Activated T-helper 1 cell treated with anti-CD3 and anti-CD28 coated beads, Interleukin-12 subunit alpha, Interleukin-12 subunit beta, Interleukin-2, Interleukin-4 antibody, amounts not matched to agents 30 ng/mL and 10 ng/mL and 1 ng/mL, durations not matched to agents 14 hours and 24 hours and 36 hours (primary cell): ENCODE measurements at places on chromosomes 5 and 9.

DNA sequence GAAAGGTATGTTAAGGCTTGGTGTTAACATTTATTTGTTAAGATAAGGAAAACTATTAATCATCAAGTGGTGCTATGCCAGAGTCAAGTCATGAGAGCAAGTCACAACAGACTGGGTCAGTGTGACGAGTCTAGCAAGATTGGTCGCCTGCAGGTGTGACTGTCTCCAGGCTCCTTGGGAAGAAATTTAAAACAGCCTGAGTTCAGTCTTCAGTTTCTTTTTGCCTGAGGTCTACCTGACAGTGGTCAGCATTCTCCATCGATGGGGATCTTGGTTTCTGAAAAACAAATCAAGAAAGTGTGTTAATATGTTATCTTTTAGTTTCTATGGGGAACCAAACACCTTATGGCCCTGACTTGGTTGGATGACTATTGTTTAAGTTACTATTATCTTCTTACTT is 56.3 kb downstream of the CETN3 start:
- H3K4me3 ChIP-seq = no peak overlapping the region
- no peaks in the 10 kb centered on the region for H3K36me3 ChIP-seq
- H3K4me1 ChIP-seq = no peaks in the 10 kb centered on the region
- H3K27me3 ChIP-seq = no peaks in the 10 kb centered on the region
- no peak for DNase-seq
- H3K27ac ChIP-seq = no peak overlapping the region

- H3K4me1 ChIP-seq = peaks cover 21% of the 10 kb centered on the region
- H3K4me3 ChIP-seq = no peak overlapping the region
- H3K36me3 ChIP-seq = no peaks in the 10 kb centered on the region
- no peak overlapping the region for H3K27ac ChIP-seq
- peak; percentile 1 for DNase-seq
Measured at GRCh38 chr5:86917117-86917579, 299.4 kb downstream of the COX7C start.

GRCh38 chr9:108017671-108018070 is 528.1 kb upstream of the KLF4 start:
- no peaks in the 10 kb centered on the region for H3K36me3 ChIP-seq
- no peak overlapping the region for H3K27ac ChIP-seq
- H3K4me1 ChIP-seq = no peaks in the 10 kb centered on the region
- H3K27me3 ChIP-seq = no peaks in the 10 kb centered on the region
- DNase-seq = no peak
- H3K4me3 ChIP-seq = no peak overlapping the region

DNA sequence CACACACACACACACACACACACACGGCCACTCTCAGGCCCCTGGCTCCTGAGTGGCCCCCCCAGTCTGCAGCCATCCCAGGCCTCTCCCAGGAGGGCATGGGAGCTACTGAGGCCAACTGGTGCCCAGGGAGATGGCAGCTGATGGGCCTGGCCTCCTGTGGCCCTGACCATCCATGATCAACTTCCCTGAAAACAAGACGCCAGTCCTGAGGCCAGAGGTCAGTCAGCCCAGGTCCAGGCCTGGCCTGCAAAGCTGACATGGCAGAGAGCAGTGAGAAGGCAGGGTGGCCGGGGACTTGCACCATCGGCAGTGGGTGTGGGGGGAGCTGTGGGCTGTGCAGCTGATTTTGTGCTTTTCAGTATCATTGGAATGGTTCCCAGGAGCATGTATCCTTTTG is 47.0 kb downstream of the SARDH start:
- no peaks in the 10 kb centered on the region for H3K27me3 ChIP-seq
- H3K36me3 ChIP-seq = no peaks in the 10 kb centered on the region
- no peaks in the 10 kb centered on the region for H3K4me1 ChIP-seq
- H3K4me3 ChIP-seq = no peak overlapping the region

DNA sequence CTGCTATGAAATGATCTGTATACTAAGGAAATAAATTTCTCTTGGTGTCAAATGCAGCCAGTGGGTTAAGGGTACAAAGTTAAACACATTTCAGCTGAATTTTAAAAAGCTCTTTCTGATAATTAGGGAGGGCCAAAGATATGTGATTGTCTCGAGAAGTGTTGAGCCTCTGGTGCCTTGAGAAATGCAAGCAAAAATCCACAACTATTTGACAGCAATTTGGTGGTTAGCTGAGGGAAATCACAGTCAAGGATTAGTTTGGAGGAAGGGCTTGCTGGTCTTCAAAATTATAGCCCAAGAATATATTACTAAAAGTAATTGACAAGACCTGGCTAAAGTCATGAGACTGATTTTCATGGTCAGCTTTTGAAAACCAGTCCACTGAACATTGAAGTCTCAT is 255.7 kb upstream of the PPP1R2B start:
- H3K27me3 ChIP-seq = peaks cover 13% of the 10 kb centered on the region
- H3K36me3 ChIP-seq = no peaks in the 10 kb centered on the region
- no peak for DNase-seq
- no peak overlapping the region for H3K4me3 ChIP-seq

DNA sequence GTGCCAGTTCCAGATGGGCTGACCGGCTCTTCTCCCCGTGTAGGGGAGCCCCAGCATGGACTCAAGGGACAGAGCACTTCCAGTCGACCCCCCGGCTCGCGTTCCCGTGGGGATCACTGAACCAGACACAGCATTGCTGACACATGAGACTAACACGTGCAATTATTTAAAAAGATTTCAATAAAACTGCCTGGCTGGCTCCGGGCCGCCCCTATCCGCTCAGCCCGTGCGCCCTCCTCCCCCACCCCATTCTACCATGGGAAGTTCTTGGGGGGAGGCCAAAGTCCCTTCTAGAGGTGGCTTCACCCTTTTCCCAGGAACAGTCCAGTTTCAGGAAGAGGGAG is 4.7 kb downstream of the TESK1 start:
- DNase-seq = no peak
- no peak overlapping the region for H3K27ac ChIP-seq
- peaks cover 30% of the 10 kb centered on the region for H3K36me3 ChIP-seq
- no peak overlapping the region for H3K4me3 ChIP-seq
- peaks cover 25% of the 10 kb centered on the region for H3K4me1 ChIP-seq

GRCh38 chr5:60334281-60334713 is 365.7 kb downstream of the DEPDC1B start:
- no peak overlapping the region for H3K4me3 ChIP-seq
- no peaks in the 10 kb centered on the region for H3K36me3 ChIP-seq
- H3K27ac ChIP-seq = no peak overlapping the region
- H3K27me3 ChIP-seq = no peaks in the 10 kb centered on the region
- no peaks in the 10 kb centered on the region for H3K4me1 ChIP-seq

DNA sequence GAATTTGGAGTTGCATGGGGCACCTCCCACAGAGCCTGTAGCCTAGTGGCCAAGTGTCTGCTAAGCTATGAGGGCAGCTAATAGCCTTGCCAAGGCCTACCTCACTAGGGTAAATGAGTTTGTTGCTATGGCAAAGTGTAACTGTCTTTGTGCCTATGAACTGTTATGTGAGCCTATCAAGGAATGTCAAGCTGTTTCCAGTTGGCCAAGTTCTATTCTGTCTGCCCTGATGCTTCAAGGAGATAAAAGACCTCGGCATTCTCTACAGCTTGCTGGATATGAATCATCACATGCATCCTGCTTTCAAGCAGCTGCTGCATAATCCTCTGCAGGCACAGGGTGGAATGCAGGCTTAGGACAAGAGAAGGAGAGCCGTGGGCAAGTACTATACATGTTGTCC is 69.8 kb upstream of the CCDC112 start:
- no peaks in the 10 kb centered on the region for H3K27me3 ChIP-seq
- H3K27ac ChIP-seq = no peak overlapping the region
- H3K36me3 ChIP-seq = no peaks in the 10 kb centered on the region
- no peaks in the 10 kb centered on the region for H3K4me1 ChIP-seq

GRCh38 chr9:86713470-86713869 is 233.8 kb downstream of the GAS1 start:
- peaks cover 2% of the 10 kb centered on the region for H3K27me3 ChIP-seq
- no peaks in the 10 kb centered on the region for H3K36me3 ChIP-seq
- no peak for DNase-seq
- H3K27ac ChIP-seq = no peak overlapping the region

DNA sequence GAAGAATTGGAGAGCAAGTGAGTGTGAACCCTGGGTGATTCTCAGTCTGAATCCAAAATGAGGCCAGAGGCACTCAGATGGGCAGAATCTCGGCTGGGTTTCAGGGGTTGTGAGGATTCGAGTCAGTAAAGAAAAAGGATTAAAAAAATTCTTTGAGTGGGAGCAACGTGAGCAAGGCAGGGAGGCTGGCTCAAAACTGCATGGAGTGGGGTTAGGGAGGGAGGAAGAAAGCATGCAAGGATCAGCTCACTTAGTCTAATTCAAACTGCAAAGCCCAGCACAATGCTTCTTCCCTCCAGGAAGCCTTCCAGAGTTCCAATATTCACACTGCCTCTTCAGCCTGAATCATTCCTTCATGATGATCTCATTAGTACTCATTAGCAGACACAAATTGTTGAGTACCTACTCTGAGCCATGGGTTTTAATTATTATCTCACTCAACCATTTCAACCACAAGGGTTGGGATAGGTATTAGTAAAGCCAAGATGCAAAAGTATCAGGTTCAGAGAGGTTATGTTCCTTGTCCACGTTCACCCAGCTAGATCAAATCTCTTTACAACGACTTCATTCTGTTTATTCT is 95.8 kb downstream of the BRINP1 start:
- no peak overlapping the region for H3K27ac ChIP-seq
- H3K4me3 ChIP-seq = no peak overlapping the region
- H3K4me1 ChIP-seq = no peaks in the 10 kb centered on the region
- H3K27me3 ChIP-seq = no peaks in the 10 kb centered on the region

DNA sequence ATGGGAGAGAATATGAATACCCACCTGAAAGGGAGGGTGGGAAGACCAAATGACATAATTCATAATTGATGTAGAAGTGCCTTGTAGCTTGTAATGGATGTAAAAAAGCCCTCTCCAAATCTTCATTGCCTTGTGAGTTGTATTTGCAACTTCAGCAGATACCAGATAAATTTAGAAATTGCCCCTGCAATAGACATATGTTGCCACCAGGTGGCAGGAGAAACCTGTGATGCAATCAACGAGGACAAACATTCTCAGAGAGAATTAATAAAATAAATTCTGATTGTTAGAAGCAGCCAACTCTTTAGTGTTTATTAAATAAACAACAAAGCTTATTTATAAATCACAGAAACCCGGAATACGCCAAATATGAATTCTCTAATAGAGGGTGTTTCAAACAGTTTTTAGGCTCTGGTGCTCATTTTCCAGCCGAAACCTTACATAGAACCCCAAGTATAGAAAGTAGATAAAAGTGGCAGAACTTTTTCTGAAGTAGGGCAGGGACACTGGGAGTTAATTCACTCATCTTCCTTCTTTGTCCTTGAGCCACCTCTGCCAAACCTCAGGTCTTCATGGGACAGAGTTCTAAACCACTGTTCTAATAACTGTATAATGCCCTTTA is 147.8 kb downstream of the TMEM38B start:
- H3K4me1 ChIP-seq = no peaks in the 10 kb centered on the region
- DNase-seq = no peak
- H3K4me3 ChIP-seq = no peak overlapping the region
- no peak overlapping the region for H3K27ac ChIP-seq
- peaks cover 5% of the 10 kb centered on the region for H3K27me3 ChIP-seq

GRCh38 chr5:116437922-116438578 is 136.6 kb downstream of the SEMA6A start:
- no peaks in the 10 kb centered on the region for H3K27me3 ChIP-seq
- DNase-seq = no peak
- no peak overlapping the region for H3K27ac ChIP-seq
- H3K36me3 ChIP-seq = no peaks in the 10 kb centered on the region
- H3K4me3 ChIP-seq = no peak overlapping the region

DNA sequence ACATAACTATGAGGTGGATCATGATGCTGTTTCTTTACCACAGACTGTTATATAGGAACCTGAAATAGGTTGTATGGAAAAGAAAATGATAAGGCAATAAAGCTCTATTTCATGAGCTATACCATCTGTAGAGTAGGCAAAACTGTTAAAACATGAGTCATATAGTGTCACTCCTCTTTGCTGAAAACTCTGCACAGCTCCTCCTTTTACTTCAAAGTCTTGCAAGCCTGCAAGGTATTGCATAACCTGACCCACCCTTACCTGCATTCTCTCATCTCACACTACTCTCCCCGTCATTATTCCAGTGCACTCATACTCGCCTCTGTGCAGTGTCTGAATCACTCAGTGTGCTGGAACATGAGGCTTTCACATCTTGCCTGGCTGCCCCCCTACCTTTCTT is 790.1 kb downstream of the EFNA5 start:
- H3K27me3 ChIP-seq = no peaks in the 10 kb centered on the region
- no peak overlapping the region for H3K4me3 ChIP-seq
- H3K36me3 ChIP-seq = no peaks in the 10 kb centered on the region
- no peaks in the 10 kb centered on the region for H3K4me1 ChIP-seq
- no peak for DNase-seq
- no peak overlapping the region for H3K27ac ChIP-seq

GRCh38 chr9:30997291-30997690 is 1387.2 kb upstream of the ACO1 start:
- H3K4me1 ChIP-seq = no peaks in the 10 kb centered on the region
- no peak for DNase-seq
- H3K36me3 ChIP-seq = no peaks in the 10 kb centered on the region
- no peak overlapping the region for H3K27ac ChIP-seq
- no peak overlapping the region for H3K4me3 ChIP-seq
- H3K27me3 ChIP-seq = no peaks in the 10 kb centered on the region

DNA sequence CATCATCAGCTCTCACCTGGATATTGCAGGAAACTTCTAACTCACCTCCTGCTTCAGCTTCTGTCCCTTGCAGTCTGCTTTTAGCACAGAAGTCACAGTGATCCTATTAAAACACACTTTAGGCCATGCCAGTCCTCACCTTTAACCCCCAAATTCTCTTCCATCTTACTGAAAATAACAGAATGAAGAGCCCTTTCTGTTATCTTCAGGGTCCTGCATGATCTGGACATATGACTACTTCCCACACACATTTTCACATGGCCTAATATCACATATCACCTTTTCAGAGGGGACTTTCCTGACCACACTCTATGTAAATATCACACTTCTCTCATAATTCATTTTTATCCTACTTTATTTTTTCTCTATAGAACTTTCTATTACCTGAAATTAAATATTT is 550.6 kb upstream of the CLINT1 start:
- H3K4me1 ChIP-seq = no peaks in the 10 kb centered on the region
- H3K36me3 ChIP-seq = no peaks in the 10 kb centered on the region
- no peak for DNase-seq
- no peaks in the 10 kb centered on the region for H3K27me3 ChIP-seq
- no peak overlapping the region for H3K27ac ChIP-seq

DNA sequence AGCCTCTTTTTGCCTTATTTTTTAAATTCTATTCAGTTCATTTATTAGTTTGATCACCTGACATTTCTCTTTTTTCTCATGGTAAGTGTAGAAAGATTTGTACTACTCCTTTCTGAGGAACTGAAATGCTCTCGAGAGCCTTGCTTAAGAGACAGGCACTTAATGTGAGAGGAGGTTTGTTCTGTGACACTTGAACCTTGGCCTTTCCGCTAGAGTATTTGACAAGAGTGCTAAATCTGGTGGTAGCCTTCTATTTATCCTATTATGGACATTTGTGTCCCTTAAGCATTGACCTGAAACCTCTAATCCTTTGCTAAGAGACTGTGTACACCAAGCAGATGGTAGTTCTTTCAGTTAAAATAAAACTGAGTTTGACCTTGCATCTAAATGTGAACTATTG is 805.0 kb upstream of the PTPRD start:
- no peak for DNase-seq
- H3K27me3 ChIP-seq = no peaks in the 10 kb centered on the region
- H3K4me3 ChIP-seq = no peak overlapping the region

GRCh38 chr5:73792687-73793320 is 166.8 kb downstream of the ARHGEF28 start:
- H3K27ac ChIP-seq = no peak overlapping the region
- peak; percentile 43 for DNase-seq

GRCh38 chr9:69174616-69175463 is 763 bp downstream of the TJP2 start:
- peak overlapping the region; percentile 69 for H3K27ac ChIP-seq
- H3K4me3 ChIP-seq = peak overlapping the region; percentile 82
- H3K27me3 ChIP-seq = peaks cover 18% of the 10 kb centered on the region
- H3K36me3 ChIP-seq = no peaks in the 10 kb centered on the region
- peaks cover 70% of the 10 kb centered on the region for H3K4me1 ChIP-seq
